ENCODE measurements at places on chromosomes 3 and 15.

- DNase-seq = no peak
These were observed 156.7 kb downstream of the ANO10 start for GRCh38 chr3:43465109-43465508.

- DNase-seq = no peak
These were observed 14.9 kb downstream of the TGM5 start for GRCh38 chr15:43251871-43252250.

DNA sequence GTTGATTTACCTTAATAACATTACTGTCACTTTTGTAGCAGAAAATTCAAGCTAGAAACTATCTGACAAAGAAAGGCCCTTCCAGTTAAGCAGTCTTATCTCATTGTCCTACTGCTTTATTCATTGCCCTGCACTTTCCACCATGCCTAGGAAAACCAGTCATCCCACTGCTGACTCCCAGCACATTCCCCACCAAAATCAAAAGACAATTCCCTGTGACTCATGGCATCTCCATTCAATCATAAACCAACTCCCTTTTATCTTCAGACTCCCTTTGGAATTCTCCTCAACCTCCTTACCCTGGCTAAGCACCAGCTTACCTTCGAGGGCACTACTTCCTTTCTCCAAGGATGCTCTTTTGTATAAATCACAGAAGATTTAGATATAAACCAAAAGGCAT, 184.3 kb downstream of the PLCH1 start:
- no peak for DNase-seq

- no peak for DNase-seq
These were observed 108.1 kb upstream of the TPM1 start for GRCh38 chr15:62934236-62934971.

DNA sequence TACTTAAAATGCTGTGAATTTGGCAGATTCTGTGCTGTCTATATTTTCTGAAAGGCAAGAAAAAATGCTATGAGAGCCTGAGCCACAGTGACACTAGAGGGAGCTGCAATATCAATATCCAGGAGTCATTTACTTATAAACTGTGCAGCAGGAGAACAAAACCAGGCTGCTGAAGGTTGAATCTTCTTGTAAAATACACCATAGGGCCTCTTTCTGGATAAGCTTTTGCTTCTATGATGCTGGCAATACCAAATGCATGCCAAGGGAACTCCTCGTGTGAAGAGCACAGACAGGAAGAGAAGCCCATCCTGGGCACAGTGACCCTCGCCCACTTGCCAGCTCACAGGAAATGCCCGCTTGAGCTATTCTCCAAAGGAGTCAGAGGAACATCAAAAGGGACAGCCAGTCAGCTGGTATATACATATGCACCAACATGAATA, 48.0 kb upstream of the TSPAN3 start:
- DNase-seq = no peak

DNA sequence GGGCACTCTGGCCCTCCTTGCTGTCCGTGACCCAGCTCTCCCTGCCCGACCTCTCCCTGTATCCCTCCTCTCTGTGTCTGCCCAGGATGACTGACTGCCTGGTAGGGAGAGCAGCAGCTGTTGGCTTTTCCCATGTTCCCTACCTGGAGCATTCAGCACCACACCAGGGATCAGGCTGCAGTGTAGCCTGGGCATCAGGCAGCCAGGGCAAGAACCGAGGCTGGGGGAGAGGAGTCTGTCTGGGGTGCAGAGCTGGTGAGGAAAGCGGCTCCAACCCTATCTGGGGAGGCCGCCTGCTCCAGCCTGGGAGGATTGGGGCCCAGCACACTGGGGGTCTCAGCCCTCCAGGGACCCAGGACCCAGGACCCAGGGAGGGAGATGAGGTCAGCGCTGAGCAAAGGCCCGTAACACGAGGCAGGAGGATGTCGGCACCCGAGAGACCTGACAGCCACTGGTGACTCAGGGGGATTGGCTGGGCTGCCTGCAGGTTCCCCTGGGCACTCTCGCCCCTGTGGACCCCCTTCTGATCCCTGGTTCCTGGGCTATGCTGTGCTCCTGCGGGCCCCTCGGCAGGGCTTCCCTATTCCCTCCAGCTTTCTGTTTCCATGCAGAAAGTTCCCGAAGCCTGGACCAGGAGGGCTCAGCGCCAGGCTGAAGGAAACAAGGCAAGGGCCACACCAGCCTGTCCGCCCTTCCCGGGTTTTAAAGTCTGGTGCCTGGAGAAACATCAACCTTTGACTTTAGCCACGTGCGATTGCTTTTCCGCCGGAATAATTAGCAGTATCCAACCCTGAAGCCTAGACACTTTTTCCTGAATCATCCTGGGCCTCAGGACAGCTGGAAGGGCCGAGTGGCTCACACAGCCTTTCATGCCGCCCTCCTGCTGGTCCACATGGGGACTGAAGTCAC, 128.2 kb upstream of the MEF2A start:
- DNase-seq = peak; percentile 14

- DNase-seq = no peak
These were observed 481.4 kb downstream of the NSUN3 start for GRCh38 chr3:94544131-94544789.

GRCh38 chr15:78909791-78910228, 35.0 kb downstream of the CTSH start:
- no peak for DNase-seq

DNA sequence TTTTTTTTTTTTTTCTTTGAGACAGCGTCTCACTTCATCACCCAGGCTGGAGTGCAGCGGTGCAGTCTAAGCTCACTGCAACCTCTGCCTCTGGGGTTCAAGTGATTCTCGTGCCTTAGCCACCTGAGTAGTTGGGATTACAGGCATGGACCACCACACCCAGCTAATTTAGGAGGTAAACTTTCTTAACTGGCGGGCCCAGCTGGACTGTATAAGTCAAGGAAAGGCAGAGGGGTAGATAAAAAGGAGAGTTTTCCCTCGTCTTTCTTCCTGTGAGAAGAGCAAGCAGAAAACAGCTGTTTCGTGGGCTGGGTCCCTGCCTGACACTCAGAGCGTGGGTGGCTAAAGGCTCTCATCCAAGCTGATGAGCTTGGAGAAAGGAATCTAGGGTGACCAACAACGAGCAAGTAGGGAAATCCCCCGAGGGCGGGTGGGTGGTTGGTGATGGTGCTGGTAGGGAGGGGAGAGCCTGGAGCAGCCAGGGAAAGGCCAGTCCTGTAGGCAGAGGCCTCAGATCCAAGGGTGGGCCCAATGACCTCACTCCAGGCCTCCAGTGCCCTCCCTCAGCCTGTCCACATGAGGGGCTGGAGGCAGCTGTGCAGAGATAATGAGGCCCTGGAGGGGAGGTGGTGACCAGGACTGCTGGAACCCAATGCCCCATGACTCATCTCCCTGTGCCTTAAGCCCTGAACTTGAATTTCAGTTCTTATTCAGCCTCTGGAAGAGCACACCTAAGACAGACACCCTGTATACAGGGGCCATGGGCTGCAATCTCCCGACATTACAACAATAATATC, 43.1 kb upstream of the LIMD1 start:
- no peak for DNase-seq

DNA sequence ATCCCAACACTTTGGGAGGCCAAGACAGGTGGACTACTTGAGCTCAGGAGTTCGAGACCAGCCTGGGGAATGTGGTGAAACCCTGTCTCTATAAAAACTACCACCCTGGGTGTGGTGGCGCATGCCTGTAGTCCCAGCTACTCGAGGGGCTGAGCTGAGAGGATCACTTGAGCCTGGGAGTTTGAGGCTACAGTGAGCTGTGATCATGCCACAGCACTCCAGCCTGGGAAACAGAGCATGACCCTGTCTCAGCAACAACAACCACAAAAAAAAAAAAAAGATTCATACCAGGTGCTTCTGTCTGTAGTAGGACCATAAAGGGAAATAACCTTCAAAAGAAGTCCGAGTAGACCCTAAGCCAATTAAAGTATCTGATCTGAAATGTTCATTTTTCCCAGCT, 94.5 kb downstream of the SERPINI1 start:
- no peak for DNase-seq

DNA sequence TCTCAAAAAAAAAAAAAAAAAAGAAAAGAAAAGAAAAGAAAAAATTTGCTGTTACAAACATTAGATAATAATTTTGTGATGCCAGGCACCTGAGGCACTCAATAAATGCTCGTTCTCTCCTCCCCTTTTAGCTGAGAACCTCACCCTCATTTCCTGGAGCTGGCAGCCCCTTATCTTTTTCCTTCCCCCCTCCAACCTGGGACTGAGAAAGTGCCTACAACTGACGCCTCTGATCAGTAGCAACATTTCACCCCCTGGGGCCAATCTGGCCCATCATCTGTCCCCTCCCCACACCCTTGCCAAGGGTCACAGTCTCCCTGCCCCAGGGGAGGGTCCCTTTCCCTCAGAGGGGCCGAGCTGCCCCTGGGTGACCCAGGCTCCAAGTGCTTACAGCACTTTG, 12.6 kb upstream of the RNU6-1 start:
- DNase-seq = no peak

GRCh38 chr3:11717768-11718636, 74.3 kb upstream of the VGLL4 start:
- no peak for DNase-seq

DNA sequence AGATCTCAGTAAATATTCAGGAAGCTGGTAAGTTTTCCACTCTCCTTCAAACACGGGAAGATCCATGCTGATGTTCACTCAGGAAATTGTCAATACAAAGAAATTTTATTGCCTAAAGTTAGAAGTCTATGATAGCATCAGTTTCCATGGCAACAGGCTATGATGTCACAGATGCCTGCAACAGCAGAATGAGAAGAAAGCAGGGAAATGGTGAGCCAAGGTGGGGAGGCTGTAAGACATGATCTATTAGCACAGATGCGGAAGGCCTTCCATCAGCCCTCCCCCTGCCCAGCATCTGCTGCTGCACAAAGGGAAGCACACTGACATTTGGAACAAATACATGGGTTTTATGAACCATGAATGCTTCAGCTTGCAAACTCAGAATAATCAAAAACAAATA, 28.6 kb downstream of the EPHB1 start:
- DNase-seq = no peak

DNA sequence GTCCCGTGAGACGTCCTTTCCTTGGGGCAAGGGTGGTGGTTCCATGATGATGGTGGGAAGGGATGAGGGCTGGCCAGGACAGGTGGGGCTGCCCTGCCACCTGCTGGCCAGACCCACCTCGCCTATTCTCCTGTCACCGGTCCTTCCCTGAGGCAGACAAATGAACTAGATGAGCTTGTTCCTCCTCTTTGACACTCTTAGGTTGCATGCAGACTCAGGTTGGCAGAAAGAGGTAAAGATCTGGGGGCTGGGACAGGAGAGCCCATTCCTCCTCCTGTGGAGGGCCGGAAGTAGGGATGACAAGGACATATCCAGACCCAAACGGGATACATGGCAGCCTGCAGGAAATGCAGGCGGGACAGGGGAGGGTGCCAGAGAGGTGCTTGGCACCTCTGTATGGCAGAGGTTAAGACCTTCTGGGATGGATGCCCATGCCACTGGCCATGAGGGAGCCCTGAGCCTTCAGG, 38.6 kb downstream of the ACSBG1 start:
- peak; percentile 61 for DNase-seq

DNA sequence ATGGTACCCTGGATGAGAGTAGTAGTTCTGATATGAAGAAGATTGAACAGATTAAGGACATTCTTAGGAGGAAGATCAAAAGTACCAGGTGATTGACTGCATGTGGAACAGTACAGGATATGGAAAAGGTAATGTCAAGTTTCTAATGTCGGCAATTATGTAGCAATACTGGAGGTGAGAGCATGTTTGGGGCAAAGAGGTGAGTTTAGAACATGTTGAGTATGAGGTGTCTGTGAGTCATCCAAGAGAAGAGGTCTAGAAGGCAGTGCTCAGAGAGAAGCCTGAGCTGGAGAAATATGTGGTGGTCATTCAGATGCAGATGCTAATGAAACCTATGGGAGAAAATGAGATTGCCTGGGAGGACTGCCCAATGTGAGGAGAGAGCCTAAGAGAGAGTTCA, 305.6 kb downstream of the ZBTB20 start:
- DNase-seq = no peak

GRCh38 chr3:129107793-129108192, 13.8 kb downstream of the RAB43 start:
- DNase-seq = no peak

- DNase-seq = no peak
These were observed 2.3 kb downstream of the SH3BP5 start for GRCh38 chr3:15330031-15330596.

- no peak for DNase-seq
These were observed 224.0 kb downstream of the PLOD2 start for GRCh38 chr3:145936971-145937370.

- DNase-seq = no peak
These were observed 30.3 kb upstream of the TUBGCP5 start for GRCh38 chr15:23069496-23070166.

- DNase-seq = no peak
These were observed 557.7 kb upstream of the SGO1 start for GRCh38 chr3:20743553-20744321.

DNA sequence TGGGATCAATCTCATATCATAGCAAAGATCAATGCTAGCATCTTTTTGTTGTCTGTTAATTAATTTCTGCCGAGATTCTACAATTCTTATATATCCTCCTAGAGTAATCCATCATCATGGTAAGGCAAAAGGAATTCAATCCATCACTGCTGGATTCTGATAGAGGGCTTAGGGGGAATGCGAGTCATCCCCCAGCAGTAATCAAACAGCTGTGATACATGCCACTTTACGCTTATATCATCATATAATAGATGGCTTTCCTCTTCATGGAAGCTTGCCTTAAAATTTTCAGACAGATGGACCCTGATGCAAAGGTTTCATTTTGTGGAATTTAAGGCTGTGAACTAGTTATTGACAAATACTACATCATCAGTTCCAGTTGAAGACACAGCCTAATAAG, 645.9 kb downstream of the CADM2 start:
- DNase-seq = no peak

DNA sequence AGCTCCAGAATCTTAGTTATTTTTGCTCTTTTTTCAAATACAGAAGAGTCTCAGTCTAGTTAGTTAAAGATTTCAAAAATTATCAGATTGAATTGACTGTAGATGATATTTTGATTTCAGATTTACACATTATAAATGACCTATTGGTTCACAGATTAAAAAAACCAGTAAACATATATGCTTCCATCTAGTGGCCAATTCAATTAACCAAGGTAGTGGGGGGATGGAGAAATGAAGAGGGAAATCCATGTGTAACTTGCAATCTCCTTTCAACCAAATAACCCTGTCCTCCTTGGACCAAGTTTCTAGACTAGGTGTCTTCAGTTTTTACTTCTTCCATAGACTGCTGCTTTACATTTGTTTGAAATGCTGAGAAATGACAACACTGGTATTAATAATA, 789.8 kb downstream of the ROBO1 start:
- DNase-seq = no peak

DNA sequence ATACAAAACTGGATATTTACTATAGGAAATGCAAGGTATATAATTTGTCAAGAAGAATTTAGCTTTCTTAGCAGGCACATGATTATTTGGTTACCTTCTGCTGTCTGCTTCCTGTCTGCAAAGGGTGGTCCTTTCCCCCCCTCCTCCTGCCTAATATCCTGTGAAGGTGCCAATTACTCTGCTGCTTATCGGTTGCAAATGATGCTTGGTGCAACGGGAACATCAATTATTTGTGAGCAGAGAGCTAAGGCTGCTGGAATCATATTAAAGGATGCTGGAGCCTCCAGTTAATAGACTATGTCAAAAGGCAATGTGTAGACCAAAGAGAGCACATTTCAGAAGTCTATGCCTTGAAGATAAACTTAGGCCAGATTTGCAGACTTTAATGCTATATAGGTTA, 443.7 kb upstream of the ONECUT1 start:
- DNase-seq = no peak
